Ecto neural progenitor cell (in vitro differentiated cells): ENCODE measurements at places on chromosomes 1 and 21.
A peak's percentile ranks its signal among the peaks of the same experiment; 100 is the strongest.

- DNase-seq: no peak
Measured at GRCh38 chr1:228241259-228241658, 33.4 kb downstream of the OBSCN start.

GRCh38 chr1:234721476-234722269, 111.7 kb upstream of the IRF2BP2 start:
- no peak for DNase-seq

GRCh38 chr1:203860396-203861025, 888 bp upstream of the SNRPE start:
- DNase-seq: peak; percentile 49

DNA sequence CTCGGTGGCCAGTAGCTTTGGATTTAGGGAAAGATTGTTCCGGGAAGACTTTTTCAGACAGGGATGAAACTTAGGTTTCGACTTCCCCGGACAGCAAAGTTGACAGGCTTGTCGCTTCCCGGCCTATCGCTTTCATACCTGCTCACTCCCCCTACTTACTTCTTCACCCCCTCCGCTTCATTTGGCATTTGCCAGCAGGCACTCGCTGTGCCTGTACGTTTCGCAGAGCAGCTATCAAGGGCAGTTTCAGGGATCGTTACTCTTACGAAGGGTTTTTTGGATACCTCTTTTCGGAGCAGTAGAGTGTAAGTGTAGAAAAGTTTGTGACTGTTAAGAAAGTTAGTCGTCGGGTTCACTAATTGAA, 393 bp downstream of the BLZF1 start:
- peak; percentile 41 for DNase-seq

DNA sequence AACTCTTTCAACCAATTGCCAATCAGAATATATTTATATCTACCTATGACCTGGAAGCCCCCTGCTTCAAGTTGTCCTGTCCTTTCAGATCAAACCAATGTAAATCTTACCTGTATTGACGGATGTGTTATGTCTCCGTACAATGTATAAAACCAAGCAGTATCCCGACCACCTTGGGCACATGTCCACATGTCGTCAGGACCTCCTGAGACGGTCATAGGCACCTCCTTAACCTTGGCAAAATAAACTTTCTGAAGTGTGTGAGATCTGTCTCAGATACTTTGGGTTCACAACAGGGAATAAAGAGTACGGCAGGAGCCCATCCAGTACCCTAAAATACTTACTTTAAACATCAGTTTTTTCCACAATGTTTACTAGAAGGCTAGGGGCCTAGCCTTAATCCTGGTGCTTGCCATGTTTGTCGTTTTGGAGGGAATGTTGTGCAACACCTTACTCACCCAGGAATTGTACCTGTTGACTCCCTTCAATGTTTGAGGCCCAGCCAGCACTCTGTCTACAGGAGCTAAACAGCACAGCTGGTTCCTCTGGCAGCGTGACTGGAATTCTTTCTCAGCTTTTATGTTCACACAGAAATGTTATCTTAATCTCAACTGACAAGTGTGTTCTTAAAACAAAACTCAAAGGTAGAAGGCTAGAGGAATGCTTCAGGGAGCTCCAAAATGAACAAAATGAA, 90.8 kb upstream of the USP25 start:
- no peak for DNase-seq

- no peak for DNase-seq
Measured at GRCh38 chr1:225974454-225974853, 24.7 kb downstream of the SDE2 start.

GRCh38 chr1:21175670-21176581, 771 bp downstream of the EIF4G3 start:
- DNase-seq: peak; percentile 76

DNA sequence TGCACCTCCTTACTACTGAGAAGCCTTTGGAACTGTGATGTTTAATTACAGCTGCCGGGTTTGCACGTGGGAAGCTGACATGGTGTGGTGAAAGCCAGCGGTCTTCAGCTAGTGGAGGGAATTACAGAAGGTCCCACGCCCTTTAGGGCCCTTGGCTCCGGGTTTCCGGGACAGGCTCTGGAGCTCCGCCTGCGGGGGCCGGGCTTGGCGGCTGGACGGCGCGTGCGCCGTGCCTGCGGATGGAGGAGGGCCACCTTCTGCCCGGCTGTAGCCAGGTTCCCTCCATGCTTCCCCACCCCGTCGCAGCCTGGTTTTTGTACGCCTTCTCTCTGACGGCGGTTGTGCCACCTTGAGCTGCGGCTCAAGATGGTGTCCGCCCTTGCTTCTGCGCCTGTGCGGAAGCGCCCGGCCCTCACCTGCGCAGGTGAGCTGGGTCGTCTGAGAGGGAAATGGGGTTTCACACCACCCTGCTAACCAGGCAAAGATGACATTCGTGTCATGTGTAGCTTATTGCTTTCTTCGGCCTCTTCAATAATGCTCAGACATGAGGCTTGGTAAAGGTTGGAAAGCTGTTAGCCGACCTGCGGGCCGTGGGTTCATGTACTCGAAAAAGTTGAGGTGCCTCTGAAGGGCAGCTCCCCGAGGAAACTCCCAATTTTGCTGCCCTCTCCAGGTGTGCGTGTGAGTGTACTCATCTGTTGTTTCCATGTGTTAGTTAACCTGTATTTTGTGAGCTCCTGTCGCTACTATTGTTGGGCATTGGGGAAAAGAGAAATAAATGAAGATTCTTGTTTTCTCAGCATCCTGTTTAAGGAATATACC, 36.6 kb upstream of the OPRD1 start:
- peak; percentile 79 for DNase-seq

DNA sequence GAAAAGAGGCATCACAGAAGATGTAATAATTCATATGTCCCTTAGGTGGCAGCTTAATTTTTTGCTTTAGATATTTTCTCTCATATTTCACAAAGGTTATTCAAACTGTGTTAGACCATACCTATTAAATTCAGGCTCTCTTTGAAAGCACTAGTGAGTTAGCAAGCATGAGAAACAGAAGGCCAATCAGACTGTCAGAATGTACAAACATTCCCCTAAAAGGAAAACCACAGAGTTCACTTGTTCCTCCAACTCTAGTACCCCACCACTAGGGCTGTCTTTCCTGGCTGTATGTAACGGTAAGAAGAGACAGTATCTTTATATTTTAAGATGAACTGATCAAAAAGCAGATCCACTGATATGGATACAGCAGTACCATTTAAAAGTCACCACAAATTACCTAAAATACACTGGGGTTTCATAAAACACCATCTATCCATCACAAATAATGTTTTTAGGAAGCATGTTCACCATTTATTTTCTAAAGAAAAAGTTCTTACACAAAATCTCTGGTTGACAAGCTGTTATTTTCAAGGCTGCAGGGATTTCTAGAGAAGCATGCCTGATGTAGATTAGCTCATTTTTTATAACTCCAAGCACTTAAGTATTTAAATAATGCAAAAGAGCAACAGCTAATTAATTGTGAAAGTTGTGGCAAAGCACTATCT, 1.8 kb downstream of the ARPC5 start:
- no peak for DNase-seq

GRCh38 chr1:36650200-36651065, 167.7 kb upstream of the CSF3R start:
- DNase-seq: peak; percentile 76

GRCh38 chr1:202291961-202292712, 49.6 kb downstream of the UBE2T start:
- no peak for DNase-seq
